Tongue (tissue), 3 donors: ENCODE measurements at places on chromosomes 6 and 20. TPM values are rescaled to one million over a fixed set of nuclear protein-coding genes. Genes with fewer than 3 reads are reported as not detected.

The DSP gene
- 167 TPM for total RNA-seq

The ZBP1 gene
- 0.10 TPM for total RNA-seq

The LHFPL5 gene
- not detected for total RNA-seq

The LAMA5 gene
- total RNA-seq, result 96.6 TPM

The TRIM31 gene
- not detected for total RNA-seq

The PAX1 gene
- total RNA-seq, result 4.1 TPM

The MAP3K5 gene
- total RNA-seq, result 10.2 TPM

The DPPA5 gene
- total RNA-seq, result not detected

The DLK2 gene
- total RNA-seq, result 5.2 TPM

The TTK gene
- 16.6 TPM for total RNA-seq

The RNF217 gene
- 42.2 TPM for total RNA-seq

The SHLD1 gene
- total RNA-seq, result 3.5 TPM

The DEFB113 gene
- not detected for total RNA-seq

The AVP gene
- not detected for total RNA-seq

The PHF10 gene
- total RNA-seq, result 72.2 TPM

The GRM4 gene
- total RNA-seq, result 0.51 TPM

The AARS2 gene
- total RNA-seq, result 19.6 TPM

The KIAA1755 gene
- 5.0 TPM for total RNA-seq

The C6orf141 gene
- 2.3 TPM for total RNA-seq

The BMP7 gene
- 16.0 TPM for total RNA-seq

The HM13 gene
- 44.3 TPM for total RNA-seq

The FOXC1 gene
- 9.1 TPM for total RNA-seq

The C6orf58 gene
- total RNA-seq, result not detected

The RCAN2 gene
- 10.8 TPM for total RNA-seq

The COL9A1 gene
- total RNA-seq, result 4.2 TPM

The PI3 gene
- total RNA-seq, result not detected

The RWDD1 gene
- total RNA-seq, result 18.0 TPM

The MLN gene
- not detected for total RNA-seq

The BPIFB4 gene
- total RNA-seq, result 0.62 TPM

The MUCL3 gene
- total RNA-seq, result not detected

The FGD2 gene
- total RNA-seq, result 13.1 TPM

The DZANK1 gene
- total RNA-seq, result 1.6 TPM

The PHIP gene
- 55.2 TPM for total RNA-seq

The RIMS1 gene
- total RNA-seq, result 2.3 TPM

The HRH3 gene
- 0.62 TPM for total RNA-seq

The SRSF6 gene
- 90.1 TPM for total RNA-seq

The C4A gene
- total RNA-seq, result 32.6 TPM

The SLC23A2 gene
- total RNA-seq, result 14.1 TPM

The PSORS1C2 gene
- total RNA-seq, result not detected

The XKR7 gene
- under 0.01 TPM for total RNA-seq

The COX7A2 gene
- 111 TPM for total RNA-seq

The PPP2R5D gene
- total RNA-seq, result 37.3 TPM

The DOK5 gene
- total RNA-seq, result 20.1 TPM

The MCHR2 gene
- not detected for total RNA-seq

The DNAH8 gene
- total RNA-seq, result 3.0 TPM

The PTPRT gene
- total RNA-seq, result 0.92 TPM

The SLC17A1 gene
- not detected for total RNA-seq

The TRAPPC3L gene
- 0.31 TPM for total RNA-seq

The CLVS2 gene
- 0.10 TPM for total RNA-seq

The THBS2 gene
- 89.3 TPM for total RNA-seq

The PTP4A1 gene
- total RNA-seq, result 41.2 TPM
